ENCODE measurements at places on chromosomes 6 and 20.

- DNase-seq, result no peak
Observed at GRCh38 chr20:57461726-57462125, 63.2 kb downstream of the CTCFL start.

DNA sequence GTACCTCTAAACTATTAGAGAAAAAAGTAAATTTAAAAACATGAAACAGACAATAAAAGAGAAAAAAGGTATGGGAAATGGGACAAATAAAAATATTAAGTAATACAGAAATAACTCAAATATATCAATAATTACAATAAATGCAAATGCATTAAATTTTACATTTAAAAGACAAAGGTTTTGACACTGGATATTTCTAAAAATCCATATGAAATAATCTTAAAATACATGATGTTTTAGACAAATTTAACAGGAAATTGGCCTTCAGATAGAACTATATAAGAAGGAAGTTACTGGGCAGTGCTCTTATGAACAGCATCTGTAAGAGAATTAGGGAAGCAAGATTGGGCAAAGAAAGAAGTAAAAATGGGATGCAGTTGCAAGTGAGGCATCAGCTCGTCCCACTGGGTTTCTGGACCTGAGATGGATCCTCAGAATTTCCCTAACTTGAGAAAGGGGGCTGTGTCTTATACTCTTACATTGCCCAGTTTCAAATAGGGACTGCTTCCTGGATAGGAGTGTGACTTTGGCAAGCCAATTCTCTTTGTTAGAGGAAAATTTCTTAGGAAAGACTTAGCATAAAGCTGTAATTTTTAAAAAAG is 376.7 kb downstream of the SMOC2 start:
- no peak for DNase-seq

- no peak for DNase-seq
Observed at GRCh38 chr20:3105256-3106137, 21.0 kb upstream of the AVP start.

- no peak for DNase-seq
Observed at GRCh38 chr6:55704421-55704820, 125.4 kb upstream of the HMGCLL1 start.

- no peak for DNase-seq
Observed at GRCh38 chr6:72042088-72042487, 155.7 kb downstream of the RIMS1 start.

DNA sequence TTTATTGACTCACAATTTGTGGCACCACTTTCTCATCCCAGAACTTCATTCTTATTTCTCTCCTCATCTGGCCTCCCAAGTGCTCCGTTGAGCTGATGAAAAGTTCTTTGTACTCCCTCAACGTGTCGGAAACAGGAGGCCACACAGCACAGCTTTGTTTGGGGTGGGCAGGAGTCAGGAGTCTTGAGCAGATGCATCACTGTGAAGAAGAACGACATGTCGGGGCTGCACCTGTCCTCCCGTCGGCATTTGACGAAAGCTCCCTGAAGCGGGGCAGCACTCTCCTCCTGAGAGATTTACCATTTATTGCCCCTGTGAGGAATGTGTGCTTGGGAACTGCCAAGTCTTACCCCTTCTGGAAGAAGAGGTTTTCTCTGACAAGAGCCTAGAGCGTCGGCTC is 28.1 kb downstream of the TAF8 start:
- no peak for DNase-seq

GRCh38 chr20:46157076-46157592 is 39.0 kb downstream of the CD40 start:
- DNase-seq, result no peak

GRCh38 chr6:89662659-89663223 is 24.2 kb upstream of the LYRM2 start:
- DNase-seq, result no peak

- peak; percentile 16 for DNase-seq
Observed at GRCh38 chr20:22339091-22339881, 245.1 kb downstream of the FOXA2 start.

DNA sequence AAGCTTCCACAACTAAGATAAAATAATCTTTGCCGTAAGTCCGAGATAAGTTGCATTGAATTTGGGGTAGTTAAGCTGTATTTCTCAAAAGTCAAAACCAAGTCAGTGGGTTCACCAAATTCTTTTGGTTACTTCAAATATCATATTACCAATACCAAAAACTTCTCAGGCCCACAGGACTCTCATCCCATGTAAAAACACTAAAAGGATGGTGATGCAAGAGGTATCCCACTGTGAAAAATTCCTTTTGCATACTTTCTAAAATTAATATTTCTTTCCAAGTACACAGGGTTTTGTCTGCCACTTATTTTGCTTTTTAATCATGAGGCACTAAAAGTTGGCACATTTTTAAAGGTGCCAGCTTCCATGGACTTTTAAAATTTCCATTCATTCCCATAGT is 151.3 kb downstream of the GJA10 start:
- no peak for DNase-seq

DNA sequence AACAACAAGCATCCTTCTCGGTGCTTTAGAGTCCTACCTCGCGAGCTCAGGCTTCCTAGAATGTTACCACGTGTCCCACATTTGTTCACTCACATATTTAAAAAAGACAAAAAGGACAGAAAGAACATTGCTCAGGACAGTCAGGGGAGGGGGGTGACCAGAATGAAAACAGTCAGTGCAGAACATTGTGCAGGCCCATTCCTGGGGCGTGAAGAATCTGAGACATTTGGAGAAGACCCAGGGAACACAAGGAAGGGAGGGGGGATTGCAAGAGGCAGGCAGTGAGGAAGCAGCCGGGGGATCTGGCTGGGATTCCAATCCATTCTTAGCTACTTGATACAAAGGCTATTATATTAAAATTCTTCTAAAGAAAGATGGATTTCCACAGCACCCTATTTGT is 270.4 kb upstream of the CITED2 start:
- DNase-seq, result no peak

DNA sequence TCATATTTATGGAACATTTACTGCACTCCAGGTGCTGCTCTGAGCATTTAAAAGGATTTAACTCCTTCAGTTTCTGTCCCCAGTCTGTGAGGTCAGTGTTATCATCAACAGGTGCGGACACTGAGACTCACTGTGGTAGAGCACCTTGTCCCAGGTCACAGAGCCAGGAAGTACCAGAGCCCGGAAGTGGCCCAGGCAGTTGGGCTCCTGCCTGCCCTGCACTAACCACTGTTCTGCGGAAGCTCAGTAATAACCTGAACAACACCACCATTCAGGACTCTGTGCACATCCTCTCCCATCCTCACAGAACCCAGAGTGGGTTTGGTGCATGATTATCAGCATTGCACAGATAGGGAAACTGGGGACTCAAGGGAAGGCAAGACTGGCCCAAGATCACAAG is 16.8 kb upstream of the SIRPG start:
- DNase-seq, result peak; percentile 64

GRCh38 chr20:6311097-6311496 is 188.3 kb upstream of the FERMT1 start:
- no peak for DNase-seq
